ENCODE measurements at places on chromosomes 7 and 10.

DNA sequence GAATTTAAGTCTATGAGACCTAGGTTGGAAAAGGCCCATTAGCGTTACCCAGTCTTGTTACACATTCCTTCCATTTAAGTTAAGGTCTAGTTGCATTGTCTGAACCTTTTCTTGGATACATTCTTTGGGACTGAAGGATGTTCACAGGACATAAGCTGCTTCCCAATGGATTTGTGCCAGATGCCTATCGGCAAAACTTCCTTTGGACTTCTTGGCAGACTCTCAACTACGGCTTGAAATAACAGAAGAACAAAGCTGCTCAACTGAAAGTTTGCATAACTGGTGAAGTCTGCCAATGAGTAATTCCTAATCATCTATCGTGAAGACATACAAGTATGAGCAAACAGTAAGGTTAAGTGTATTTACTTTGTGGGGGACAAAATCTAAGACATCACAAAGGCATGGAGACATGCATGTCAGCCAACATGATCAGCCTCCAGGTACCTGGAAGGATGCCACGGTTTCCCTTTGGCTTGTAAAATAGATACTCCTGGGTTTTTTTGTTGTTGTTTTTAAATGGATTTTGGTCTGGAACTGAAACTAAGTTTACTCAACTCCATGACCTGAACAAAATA is 35.4 kb downstream of the MALSU1 start:
- H3K36me3 ChIP-seq, result no peaks in the 10 kb centered on the region
- H3K4me1 ChIP-seq, result peaks cover 15% of the 10 kb centered on the region
- peak overlapping the region; percentile 59 for H3K27ac ChIP-seq
- no peak overlapping the region for H3K4me3 ChIP-seq

DNA sequence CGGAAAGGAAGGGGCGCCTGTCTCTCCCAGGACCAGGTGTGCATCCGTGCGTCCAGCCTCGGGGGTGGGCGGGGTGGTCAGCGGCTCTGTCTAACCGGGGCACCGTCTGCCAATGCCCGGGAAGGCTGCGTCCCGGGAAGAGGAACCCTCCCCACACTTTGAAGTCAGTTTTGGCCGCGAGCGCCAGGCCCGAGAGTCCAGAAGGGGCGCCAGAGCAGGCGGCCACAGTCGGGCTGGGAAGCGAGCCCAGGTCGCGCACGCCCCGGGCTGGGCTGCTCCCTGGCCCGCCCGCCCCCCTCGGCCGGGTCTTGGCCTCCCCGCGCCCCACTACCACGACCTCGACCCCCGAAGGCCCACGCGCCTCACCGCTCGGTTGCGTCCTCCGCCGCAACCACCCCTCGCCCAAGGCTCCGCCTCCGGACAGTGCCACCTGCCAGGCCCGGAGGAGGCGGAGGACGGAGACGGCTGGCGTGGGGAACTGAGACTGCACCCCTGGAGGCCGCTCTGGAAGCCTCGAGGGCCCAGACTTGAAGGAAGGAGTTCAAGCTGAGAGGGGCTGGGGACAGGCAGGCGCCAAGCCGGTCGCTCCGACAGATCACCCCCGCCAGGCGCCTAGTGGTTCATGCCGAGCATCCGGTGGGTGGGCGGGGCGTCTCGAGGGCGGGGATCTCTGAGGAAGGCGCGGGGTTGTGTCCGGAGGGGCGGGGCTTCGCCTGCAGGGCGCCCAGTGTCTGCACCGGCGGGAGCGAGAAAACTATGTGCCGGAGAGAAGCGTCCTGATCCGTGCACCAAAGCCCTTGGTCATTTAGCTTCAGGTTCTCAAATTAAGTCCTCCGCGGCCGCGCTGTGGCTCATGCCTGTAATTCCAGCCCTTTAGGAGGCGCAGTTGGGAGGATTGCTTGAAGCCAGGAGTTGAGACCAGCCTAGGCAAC is at the start of gene BRAT1:
Gene BRAT1, minus strand, starts transcription at position 404 of the 932 bp plus-strand sequence. CDS start 1,093 bp downstream, outside the sequence.
- H3K4me1 ChIP-seq, result peaks cover 54% of the 10 kb centered on the region
- H3K36me3 ChIP-seq, result peaks cover 3% of the 10 kb centered on the region
- H3K4me3 ChIP-seq, result peak within 1 kb of the TSS; percentile 88
- peak within 1 kb of the TSS; percentile 98 for H3K27ac ChIP-seq
- no peaks in the 10 kb centered on the region for H3K27me3 ChIP-seq

DNA sequence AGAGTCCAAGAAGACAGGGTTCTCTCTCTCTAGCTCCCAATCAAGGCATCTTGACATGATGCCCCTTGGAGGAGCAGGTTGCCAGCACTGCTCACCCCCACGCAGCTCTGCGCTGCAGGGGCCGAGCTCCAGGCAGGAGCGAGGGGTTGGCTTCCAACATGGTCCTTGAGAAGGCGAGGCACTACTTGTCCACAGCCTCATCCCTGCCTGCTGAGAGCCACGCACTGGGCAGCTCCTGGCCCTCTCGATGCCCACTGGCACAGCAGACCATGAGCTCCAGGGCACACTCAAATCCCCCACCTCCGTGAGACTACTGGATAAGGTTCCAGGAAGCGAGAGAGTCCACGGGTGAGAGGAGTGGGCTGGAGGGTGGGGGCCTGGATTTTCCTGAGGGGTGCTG is 31.1 kb downstream of the RAMP3 start:
- DNase-seq, result peak; percentile 47
- H3K27ac ChIP-seq, result no peak overlapping the region

DNA sequence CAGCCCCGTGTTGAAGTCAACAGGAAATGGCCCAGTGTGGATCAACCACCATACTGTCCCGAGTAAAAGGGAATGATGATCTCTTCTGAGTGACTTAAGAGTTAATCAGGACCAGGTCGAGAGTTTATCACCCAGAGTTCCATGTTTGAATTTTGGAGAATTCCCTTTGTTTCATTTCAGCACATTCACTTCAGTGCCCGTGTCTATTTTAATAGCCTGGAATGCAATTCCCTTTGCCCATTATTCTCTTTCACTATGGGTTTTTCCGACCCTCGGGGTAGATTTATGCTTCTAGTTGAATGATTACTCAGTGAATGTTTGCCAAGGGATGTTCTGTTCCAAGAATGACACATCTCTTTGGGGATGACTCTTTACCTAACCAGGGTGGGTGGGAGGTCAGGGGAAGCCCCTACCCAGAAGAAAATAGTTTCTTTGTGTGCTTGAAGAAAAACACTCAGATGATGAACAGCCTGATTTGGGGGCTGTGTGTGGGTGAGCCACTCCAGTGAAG is 594.9 kb downstream of the INHBA start:
- H3K4me3 ChIP-seq, result no peak overlapping the region
- no peaks in the 10 kb centered on the region for H3K27me3 ChIP-seq
- no peaks in the 10 kb centered on the region for H3K36me3 ChIP-seq
- DNase-seq, result no peak
- peaks cover 12% of the 10 kb centered on the region for H3K4me1 ChIP-seq

All from suprapubic skin (tissue), 4 donors.